ENCODE measurements at places on chromosomes 6 and 20. TPM values are rescaled to one million over a fixed set of nuclear protein-coding genes. Genes with fewer than 3 reads are reported as not detected.

GRCh38 chr20:51335329-51335841, 207.1 kb downstream of the NFATC2 start:
- H3K27me3 ChIP-seq, result no peaks in the 10 kb centered on the region
- peak overlapping the region; percentile 81 for H3K27ac ChIP-seq
- H3K36me3 ChIP-seq, result no peaks in the 10 kb centered on the region
- peak; percentile 98 for DNase-seq

GRCh38 chr20:34364223-34364506, 1.1 kb downstream of the ITCH start:
- peak overlapping the region; percentile 85 for H3K4me3 ChIP-seq
- H3K4me1 ChIP-seq, result peaks cover 43% of the 10 kb centered on the region
- H3K27ac ChIP-seq, result peak overlapping the region; percentile 68
- DNase-seq, result no peak
- H3K27me3 ChIP-seq, result no peaks in the 10 kb centered on the region

GRCh38 chr6:75488033-75488432, 5.6 kb downstream of the FILIP1 start:
- DNase-seq, result no peak
- H3K27me3 ChIP-seq, result peaks cover 2% of the 10 kb centered on the region
- H3K4me1 ChIP-seq, result no peaks in the 10 kb centered on the region
- H3K36me3 ChIP-seq, result no peaks in the 10 kb centered on the region

- DNase-seq, result no peak
- H3K36me3 ChIP-seq, result no peaks in the 10 kb centered on the region
- no peaks in the 10 kb centered on the region for H3K27me3 ChIP-seq
- H3K4me1 ChIP-seq, result peaks cover 38% of the 10 kb centered on the region
- no peak overlapping the region for H3K4me3 ChIP-seq
- H3K27ac ChIP-seq, result no peak overlapping the region
Observed at GRCh38 chr6:106884576-106884975, 90.0 kb downstream of the CD24 start.

GRCh38 chr6:44489910-44490604, 102.6 kb downstream of the CDC5L start:
- DNase-seq, result peak; percentile 96
- H3K27ac ChIP-seq, result peak overlapping the region; percentile 89
- H3K36me3 ChIP-seq, result no peaks in the 10 kb centered on the region
- peaks cover 39% of the 10 kb centered on the region for H3K4me1 ChIP-seq
- no peaks in the 10 kb centered on the region for H3K27me3 ChIP-seq

DNA sequence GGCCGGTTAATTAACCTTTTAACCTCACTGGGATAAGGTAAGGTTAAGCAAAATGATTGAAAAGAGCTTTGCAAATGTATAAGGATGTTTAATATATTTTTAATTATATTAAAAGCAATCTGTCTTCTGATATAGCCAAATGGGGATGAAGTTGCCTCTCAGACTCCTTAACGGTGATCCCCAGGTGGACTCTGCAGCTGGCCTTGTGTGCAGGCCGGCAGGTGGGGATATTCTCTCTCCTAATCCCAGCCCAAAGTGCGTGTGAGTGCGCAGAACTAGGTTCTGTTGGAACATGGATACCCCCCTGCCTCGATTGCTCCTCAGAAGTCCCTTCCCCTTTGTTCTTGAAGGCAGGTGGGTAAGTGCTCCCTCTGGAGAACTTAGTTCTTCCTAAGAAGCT, 100.0 kb downstream of the NDUFAF5 start:
- DNase-seq, result no peak
- no peak overlapping the region for H3K4me3 ChIP-seq
- no peaks in the 10 kb centered on the region for H3K4me1 ChIP-seq
- peaks cover 22% of the 10 kb centered on the region for H3K27me3 ChIP-seq
- H3K27ac ChIP-seq, result no peak overlapping the region

GRCh38 chr6:118523216-118523615, 24.9 kb upstream of the PLN start:
- no peaks in the 10 kb centered on the region for H3K27me3 ChIP-seq
- H3K4me3 ChIP-seq, result no peak overlapping the region
- H3K4me1 ChIP-seq, result no peaks in the 10 kb centered on the region
- DNase-seq, result no peak

Gene CTSA
- total RNA-seq, result 98.0 TPM

Gene SMLR1
- total RNA-seq, result not detected

Gene SLX4IP
- 6.4 TPM for total RNA-seq

Gene SLC22A7
- not detected for total RNA-seq

Gene HRH3
- total RNA-seq, result not detected
